ENCODE measurements at places on chromosomes 2 and 18.

DNA sequence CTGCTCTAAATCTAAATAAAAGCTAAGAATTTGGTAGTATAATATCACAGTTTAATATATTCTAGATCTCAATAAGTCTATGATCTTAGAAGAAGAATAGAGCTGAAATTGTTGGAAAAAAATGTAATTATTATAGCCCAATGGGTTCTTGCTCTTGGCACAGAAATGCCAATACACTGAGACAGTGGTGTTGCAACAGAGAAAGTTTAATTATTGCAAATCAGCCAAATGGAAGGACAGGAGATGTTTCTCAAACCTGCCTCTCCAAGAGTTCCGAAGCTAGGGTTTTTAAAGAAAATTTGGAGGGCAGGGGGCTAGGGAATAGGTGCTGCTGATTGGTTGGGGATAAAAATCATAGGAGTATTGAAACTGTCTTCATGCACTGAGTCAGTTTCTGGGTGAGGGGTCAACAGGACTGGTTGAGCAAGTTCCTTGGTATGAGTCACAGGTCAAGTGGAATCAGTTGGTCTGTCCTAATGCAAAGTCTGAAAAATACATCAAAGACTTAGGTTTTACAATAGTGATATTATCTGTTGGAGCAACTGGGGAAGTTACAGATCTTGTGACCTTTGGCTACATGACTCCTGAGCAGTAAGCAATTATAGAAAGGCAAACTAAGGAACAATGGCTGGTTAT lies 228.6 kb downstream of the CD226 start:
- DNase-seq = no peak

DNA sequence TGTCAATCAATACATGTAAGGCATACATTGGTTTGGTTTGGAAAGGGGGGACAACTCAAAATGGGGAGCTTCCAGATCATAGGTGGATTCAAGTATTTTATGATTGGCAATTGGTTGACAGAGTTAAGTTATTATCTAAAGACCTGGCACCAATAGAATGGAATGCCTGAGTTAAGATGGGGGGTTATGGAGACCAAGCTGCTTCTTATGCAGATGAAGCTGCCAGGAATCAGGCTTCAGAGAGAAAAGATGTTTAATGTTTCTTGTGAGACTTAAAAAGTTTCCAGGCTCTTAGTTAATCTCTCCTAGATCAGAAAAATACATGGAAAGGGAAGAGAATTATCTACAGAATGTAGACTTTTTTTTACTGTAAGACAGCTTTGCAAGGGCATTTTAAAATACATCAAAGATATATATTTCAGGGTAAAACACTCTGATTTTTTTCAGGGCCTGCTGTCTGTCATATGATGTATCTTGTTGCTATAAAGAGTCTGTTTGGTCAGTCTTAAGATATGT lies 1343.2 kb upstream of the LRRTM1 start:
- DNase-seq = no peak

DNA sequence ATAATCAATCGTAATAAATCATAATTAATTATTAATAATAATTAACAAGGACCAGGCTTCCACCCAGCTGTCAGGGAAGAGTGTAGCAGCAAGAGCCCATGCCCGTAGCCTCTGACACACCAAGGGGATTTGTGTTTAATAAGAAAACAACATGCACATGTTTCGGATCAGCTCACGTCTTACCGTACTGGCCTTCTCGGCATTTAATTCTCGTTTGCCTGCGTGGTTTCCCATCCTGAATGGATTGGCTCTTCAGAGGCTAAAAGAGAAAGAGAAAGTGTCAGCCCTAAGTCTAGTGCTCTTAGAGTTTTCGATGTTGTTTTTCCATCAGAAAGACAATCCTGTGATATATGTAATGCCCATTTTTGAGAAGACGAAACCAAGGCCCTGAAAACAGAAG lies 27.6 kb downstream of the MBP start:
- DNase-seq = no peak

DNA sequence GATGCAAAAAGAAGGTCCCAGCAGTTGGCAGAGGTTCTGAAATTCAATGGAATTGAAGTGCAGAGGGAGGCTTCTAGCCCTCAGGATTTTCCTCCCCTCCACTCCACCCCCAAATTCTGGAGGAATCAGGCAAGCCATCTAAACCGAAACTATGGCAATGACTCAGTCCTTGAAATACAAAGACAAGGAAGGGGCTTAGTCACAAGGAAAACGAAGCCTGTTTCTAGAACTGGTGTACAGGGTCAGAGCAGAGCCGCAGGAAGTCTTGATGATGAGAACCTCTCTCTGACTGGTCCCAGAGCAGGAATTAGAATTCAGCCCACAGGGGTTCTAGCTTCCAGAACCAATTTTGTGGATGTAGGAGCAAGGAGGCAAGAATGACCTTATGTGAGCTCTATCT lies 111.7 kb upstream of the SCN1A start:
- DNase-seq = peak; percentile 93

DNA sequence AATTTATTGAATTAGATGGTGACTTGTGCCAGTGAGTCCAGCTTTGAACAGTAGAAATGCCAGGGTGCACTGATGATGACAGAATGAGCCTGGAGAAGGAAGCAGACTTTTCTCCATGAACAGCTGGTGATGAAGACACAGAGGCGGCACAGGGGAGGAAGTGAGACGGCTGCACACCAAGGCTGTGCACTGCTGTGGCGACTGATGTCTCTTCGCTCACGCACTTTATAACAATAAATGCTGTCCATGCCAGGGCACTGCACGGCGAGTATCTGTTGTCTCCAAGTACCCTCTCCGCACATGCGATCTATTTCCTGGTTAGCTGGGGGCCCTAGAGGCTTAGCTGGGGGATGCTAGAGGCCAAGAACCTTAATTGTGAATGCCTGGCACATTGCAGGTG lies 175.2 kb downstream of the TMEM200C start:
- DNase-seq = no peak

DNA sequence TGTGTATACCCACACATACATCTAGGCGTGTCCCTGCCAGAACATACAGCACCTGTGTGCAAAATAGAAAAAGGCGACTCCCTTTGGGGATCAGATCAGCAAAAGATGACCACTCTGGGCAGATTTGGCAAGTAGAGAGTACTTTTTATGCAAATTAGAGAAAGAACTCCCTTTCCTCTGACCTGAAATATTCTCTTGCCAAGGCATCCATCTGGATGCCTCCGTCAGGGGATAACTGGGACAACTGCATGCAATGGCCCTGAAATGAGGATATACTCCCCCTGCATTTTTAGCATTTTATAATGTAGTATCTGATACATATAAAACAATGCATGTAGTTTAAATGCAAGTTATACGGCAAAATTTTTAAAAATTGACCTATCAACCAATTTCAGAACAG lies 247.7 kb downstream of the ICOS start:
- no peak for DNase-seq

DNA sequence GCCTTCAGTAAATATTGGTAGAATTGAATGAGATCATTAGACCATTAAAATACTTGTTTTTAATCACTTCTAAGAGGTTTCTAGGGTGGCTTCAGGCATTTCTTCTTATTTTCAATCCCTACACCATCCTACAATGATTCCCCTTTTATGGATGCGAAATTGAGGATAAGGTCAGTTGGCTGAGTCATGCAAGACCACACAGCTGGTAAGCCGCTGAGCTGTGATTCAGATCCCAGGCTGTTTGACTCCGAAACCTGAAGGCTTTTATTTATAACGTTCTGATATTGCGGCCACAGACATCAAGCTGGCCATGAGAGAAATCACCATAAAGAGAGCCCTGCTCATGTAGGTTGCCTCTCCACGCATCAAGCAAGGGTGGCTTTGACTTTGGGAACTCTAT lies 133.4 kb downstream of the VAPA start:
- DNase-seq = no peak

GRCh38 chr18:75256376-75256775 lies 45.8 kb downstream of the TSHZ1 start:
- DNase-seq = no peak
